ENCODE measurements at places on chromosomes 7 and 10. TPM values are rescaled to one million over a fixed set of nuclear protein-coding genes. Genes with fewer than 3 reads are reported as not detected.

The C10orf105 gene
- 2.1 TPM for total RNA-seq

The AP1S1 gene
- total RNA-seq, result 110 TPM

The SRRM3 gene
- total RNA-seq, result 15.2 TPM

The SPDYE2 gene
- 0.23 TPM for total RNA-seq

The RBM33 gene
- 33.0 TPM for total RNA-seq

The IFRD1 gene
- 88.6 TPM for total RNA-seq

The NPSR1 gene
- 1.8 TPM for total RNA-seq

The APBB1IP gene
- 3.7 TPM for total RNA-seq

The GRID2IP gene
- total RNA-seq, result 2.1 TPM

The POLR2J2 gene
- 5.3 TPM for total RNA-seq

The CRHR2 gene
- 1.6 TPM for total RNA-seq

The LRRN3 gene
- 140 TPM for total RNA-seq

The NME8 gene
- total RNA-seq, result not detected

The HTR7 gene
- 14.1 TPM for total RNA-seq

The SH2B2 gene
- total RNA-seq, result 10.8 TPM

The C10orf53 gene
- total RNA-seq, result not detected

The RELN gene
- 77.0 TPM for total RNA-seq

The RAB19 gene
- total RNA-seq, result not detected

The LRRC17 gene
- total RNA-seq, result 33.2 TPM

The ASB15 gene
- total RNA-seq, result not detected

The ZNF398 gene
- total RNA-seq, result 25.4 TPM

The GPR158 gene
- total RNA-seq, result 14.3 TPM

The POLD2 gene
- 52.6 TPM for total RNA-seq

The PPP1R17 gene
- 2.8 TPM for total RNA-seq

The SFTPA2 gene
- total RNA-seq, result not detected

The MYO1G gene
- total RNA-seq, result 0.46 TPM

The LRRC61 gene
- 12.9 TPM for total RNA-seq

The TFPI2 gene
- 0.92 TPM for total RNA-seq

All from diencephalon (tissue), 1 donor.